ENCODE measurements at places on chromosomes 7 and 10. TPM values are rescaled to one million over a fixed set of nuclear protein-coding genes. Genes with fewer than 3 reads are reported as not detected.

- H3K4me3 ChIP-seq: no peak overlapping the region
- no peak overlapping the region for H3K27ac ChIP-seq
- 0 out of 2 replicates have a peak, but pooled peaks cover 3% of the 10 kb centered on the region for H3K4me1 ChIP-seq
- no peaks in the 10 kb centered on the region for H3K27me3 ChIP-seq
Observed at GRCh38 chr10:47190301-47190700, 109.7 kb upstream of the GDF10 start.

DNA sequence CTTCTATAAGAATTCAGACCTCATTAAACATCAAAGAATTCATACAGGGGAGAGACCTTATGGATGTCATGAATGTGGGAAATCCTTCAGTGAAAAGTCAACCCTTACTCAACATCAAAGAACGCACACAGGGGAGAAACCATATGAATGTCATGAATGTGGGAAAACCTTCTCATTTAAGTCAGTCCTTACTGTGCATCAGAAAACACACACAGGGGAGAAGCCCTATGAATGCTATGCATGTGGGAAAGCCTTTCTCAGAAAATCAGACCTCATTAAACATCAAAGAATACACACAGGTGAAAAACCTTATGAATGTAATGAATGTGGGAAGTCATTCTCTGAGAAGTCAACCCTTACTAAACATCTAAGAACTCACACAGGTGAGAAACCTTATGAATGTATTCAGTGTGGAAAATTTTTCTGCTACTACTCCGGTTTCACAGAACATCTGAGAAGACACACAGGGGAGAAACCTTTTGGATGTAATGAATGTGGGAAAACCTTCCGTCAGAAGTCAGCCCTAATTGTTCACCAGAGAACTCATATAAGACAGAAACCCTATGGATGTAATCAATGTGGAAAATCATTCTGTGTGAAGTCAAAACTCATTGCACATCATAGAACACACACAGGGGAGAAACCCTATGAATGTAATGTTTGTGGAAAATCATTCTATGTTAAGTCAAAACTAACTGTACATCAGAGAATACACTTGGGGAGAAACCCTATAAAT lies 24.1 kb downstream of the ZNF37A start:
- no peak for DNase-seq
- no peaks in the 10 kb centered on the region for H3K4me1 ChIP-seq
- no peak overlapping the region for H3K4me3 ChIP-seq
- H3K27me3 ChIP-seq: no peaks in the 10 kb centered on the region
- H3K27ac ChIP-seq: no peak overlapping the region
- H3K36me3 ChIP-seq: peaks cover 4% of the 10 kb centered on the region

DNA sequence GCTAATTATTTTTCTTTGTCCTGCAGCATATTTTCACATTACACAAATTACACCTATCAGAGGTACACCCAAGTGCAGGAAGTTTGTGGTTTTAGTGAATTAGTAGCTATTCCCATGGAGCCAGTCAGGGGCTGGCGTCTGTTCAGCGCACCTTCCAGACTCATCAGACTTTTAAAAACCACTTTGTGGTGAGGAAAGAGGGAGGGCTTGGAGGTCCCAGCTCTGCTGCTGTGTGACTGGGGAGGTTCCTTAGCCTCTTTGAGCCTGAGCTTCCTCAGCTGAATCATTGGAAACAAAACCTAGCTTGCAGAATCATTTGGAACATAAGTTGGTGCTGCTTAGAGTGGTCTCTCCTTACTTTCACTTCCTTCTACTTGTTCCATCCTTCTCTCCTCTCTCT lies 175.4 kb downstream of the SORCS3 start:
- no peak overlapping the region for H3K4me3 ChIP-seq
- H3K27me3 ChIP-seq: no peaks in the 10 kb centered on the region
- H3K27ac ChIP-seq: no peak overlapping the region
- DNase-seq: no peak

The DPP6 gene
- 4.3 TPM for polyA plus RNA-seq
